ENCODE measurements at places on chromosomes 6 and 20. TPM values are rescaled to one million over a fixed set of nuclear protein-coding genes. Genes with fewer than 3 reads are reported as not detected.

The ECT2L gene
- not detected for total RNA-seq

The XKR7 gene
- 0.01 TPM for total RNA-seq

The CPNE5 gene
- total RNA-seq = 0.16 TPM

The PROKR2 gene
- not detected for total RNA-seq

The ADAM33 gene
- total RNA-seq = not detected

The BNIP5 gene
- 0.05 TPM for total RNA-seq

The ATP5F1E gene
- total RNA-seq = 115 TPM

The SLC35B3 gene
- total RNA-seq = 7.1 TPM

The WTAP gene
- total RNA-seq = 68.2 TPM

The BMP7 gene
- total RNA-seq = 1.1 TPM

The ARHGAP40 gene
- total RNA-seq = 0.08 TPM

The ASIP gene
- total RNA-seq = not detected

The C20orf141 gene
- 0.29 TPM for total RNA-seq

The RBL1 gene
- 9.3 TPM for total RNA-seq

The C2 gene
- 0.46 TPM for total RNA-seq

The CLIC5 gene
- total RNA-seq = not detected

The HSPA1L gene
- total RNA-seq = 2.0 TPM

The NOL7 gene
- 65.3 TPM for total RNA-seq

The OR12D3 gene
- total RNA-seq = not detected

The HSPA12B gene
- 0.43 TPM for total RNA-seq

The HAO1 gene
- total RNA-seq = not detected

The CCN6 gene
- total RNA-seq = not detected

The TTK gene
- 17.5 TPM for total RNA-seq

The KCNK15 gene
- 0.59 TPM for total RNA-seq

The TBXT gene
- not detected for total RNA-seq
